NCI-H2227 treated with DMSO at 0.1 percent for 48 hours (cell line): ENCODE measurements at places on chromosomes 13 and 19.

DNA sequence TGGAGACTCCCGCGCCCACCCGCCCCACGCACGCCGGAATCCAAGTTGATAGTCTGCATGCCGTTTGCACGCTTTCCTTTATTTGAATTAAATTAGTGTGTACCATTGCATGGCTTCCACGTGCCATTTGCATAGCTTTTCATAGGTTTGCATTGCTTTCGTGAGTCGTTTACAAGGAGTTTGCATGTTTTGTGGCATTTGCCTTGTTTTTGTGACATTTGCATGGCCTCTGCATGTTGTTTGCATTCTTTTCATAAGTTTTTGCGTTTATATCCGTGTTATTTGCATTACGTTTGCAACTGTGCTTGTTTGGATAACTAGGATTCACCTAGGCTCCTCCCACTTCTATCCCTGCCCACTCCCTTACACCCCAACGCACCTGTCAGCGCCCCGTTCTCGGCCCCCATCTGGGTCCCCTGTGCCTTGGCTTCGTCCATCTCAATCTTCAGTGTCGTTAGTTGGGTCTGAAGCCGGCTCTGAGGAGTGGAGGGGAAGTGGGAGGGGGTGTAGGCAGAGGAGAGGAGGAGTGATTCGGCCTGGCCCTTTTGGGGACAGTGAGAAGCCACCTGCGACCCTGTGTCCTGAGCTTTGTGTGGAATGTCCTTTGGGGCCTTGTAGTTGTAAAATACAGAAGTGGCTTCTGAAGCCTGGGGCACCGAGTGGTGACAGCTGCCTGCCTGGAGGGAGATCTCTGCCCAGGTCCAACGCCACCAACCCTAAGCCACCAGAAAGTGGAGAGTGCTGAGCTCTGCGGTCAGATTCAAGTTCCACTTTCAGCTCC lies 2.4 kb downstream of the CCDC194 start:
- no peak for DNase-seq

DNA sequence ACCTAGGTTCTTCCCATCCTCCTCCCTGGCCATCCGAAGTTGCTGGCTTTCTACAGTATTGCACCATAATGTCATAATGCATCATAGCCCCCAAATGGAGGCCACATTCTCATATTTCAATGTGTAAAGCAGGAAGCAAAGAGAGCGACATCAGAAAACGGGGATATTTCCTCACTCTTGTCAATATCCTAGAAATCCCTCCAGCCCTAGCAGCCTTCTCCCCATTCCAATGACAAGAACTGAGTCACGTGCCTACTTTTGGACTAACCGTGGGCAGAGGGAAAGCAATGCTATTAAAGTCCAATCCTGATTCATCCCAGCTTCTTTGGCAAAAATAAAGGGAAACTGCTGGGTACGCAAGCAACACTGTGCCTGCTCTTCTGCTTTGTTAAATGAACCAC lies 4.3 kb upstream of the RAP2A start:
- no peak for DNase-seq

GRCh38 chr19:51461723-51462161 lies 3.5 kb upstream of the SIGLEC8 start:
- DNase-seq, result no peak

DNA sequence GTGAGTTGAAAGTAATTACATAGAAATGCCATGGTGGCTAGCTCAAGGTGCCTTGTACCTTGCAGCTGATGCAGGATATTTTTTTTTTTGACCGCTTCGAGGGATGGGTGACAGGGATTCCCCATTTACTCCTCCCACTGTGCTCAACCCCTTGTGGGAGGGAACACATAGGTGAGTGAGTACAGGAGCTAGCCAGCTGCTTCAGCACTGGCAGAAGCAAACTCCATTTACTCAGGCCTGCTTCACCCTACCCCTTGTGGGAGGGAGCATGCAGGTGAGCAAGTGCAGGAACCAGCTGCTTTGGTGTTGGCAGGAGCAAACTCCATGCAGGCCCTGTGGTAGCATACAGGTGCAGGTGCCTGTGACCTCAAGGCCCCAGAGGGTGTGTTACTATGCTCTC lies 330.1 kb downstream of the TDRD3 start:
- DNase-seq, result no peak

DNA sequence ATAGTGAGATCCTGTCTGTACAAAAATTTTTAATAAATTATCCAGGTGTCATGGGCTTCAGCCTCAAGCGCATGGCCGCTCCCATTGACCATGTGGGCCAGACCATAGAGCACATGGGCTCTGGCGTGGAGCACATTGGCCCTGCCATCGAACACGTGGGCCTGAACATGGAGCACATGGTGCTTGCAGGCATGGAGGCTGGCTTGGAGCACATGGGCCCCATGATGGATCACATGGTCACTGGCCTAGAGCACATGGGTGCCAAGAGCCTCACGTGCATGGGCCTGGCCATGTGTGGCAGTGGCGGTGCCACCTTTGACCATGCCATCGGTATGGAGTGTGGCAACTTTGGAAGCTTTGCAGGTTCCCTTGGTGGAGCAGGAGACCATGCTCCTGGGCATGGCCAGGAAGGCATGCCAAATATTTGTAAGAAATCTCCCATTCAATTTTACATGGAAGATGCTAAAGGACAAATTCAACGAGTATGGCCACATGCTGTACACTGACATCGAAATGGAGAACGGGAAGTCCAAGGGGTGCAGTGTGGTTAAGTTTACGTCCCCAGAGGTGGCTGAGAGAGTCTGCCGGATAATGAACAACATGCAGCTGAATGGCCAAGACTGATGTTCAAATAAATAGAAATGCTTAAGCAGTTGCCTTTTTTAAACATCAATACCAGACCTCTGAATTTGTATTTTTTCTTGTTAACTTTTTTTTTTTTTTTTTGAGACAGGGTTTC lies 21.3 kb upstream of the SLC1A5 start:
- no peak for DNase-seq

DNA sequence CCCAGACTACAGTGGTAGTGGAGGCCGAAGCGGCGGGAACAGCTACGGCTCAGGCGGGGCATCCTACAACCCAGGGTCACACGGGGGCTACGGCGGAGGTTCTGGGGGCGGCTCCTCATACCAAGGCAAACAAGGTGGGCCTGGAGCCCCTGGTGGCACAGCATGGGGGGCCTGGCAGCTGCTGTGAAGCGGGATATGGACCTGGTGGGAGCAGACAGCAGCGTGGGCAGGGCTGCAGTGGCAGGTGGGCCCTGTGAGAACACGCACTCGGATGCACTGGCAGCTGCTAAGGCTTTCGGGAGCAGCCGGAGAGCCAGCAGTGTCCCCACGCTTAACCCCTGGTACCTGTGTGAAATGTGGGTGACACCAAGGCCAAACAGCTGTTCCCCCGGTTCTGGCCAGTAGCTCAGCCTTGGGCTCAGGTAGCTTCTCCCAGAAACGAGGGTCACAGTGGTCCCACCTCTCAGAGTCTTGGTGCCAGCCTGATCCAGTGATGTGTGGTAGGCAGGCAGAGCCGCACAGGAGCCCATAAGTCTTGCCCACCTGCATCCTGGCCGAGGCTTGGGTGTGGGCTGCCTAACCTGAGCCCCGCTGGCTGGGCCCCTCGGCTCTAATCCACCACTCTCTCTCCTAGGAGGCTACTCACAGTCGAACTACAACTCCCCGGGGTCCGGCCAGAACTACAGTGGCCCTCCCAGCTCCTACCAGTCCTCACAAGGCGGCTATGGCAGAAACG lies 12.5 kb upstream of the QTRT1 start:
- DNase-seq, result no peak

DNA sequence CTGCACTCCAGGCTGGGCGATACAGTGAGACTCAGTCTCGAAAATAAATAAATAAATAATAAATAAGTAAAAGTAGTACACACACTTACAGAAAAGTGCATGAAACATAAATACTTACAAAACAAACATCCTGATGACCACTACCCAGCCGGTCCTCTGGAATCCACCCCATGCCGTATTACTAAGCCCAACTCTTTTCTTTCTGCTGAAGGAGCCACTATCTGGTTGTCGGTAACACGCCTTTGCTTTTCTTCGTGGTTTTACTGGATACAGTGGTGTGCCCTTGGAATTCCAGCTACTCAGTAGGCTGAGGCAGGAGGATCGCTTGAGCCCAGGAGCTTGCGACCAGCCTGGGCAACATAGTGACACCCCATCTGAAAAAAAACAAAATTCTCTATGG lies 39.4 kb downstream of the CELF5 start:
- DNase-seq, result no peak

GRCh38 chr19:2337329-2337707 lies 8.8 kb downstream of the SPPL2B start:
- no peak for DNase-seq

DNA sequence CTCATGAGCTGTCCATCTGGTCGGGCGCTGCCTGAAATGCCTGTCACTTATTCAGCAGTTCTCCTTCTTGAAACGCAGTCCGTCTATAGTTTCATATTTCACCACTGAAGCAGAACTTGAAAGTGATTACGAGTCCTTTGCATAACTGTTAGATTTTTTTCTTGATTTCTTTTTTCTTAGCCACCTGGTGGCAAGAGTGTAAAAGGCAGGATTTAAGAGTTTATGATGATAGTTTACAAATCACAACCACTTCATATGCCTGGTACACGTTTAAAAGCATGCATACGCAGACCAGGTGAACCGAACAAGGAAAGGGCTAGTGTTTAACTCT lies 45.8 kb downstream of the GGACT start:
- no peak for DNase-seq

DNA sequence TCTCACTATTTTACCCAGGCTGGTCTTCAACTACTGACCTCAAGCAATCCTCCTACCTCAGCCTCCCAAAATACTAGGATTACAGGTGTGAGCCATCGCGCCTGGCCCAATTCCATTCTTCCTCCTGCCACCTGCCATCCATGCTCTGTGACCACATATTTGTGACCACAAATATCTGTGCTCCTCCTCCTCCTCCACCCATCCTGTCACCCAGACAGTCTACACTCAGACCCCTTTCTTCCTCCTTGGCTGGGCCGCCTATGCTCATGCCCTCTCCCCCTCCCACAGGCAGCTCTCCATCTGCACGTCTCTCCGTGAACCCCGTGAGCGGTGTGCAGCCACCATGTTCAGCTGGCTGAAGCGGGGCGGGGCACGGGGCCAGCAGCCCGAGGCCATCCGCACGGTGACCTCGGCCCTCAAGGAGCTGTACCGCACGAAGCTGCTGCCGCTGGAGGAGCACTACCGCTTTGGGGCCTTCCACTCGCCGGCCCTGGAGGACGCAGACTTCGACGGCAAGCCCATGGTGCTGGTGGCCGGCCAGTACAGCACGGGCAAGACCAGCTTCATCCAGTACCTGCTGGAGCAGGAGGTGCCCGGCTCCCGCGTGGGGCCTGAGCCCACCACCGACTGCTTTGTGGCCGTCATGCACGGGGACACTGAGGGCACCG lies 3.2 kb downstream of the EHD2 start:
- no peak for DNase-seq

DNA sequence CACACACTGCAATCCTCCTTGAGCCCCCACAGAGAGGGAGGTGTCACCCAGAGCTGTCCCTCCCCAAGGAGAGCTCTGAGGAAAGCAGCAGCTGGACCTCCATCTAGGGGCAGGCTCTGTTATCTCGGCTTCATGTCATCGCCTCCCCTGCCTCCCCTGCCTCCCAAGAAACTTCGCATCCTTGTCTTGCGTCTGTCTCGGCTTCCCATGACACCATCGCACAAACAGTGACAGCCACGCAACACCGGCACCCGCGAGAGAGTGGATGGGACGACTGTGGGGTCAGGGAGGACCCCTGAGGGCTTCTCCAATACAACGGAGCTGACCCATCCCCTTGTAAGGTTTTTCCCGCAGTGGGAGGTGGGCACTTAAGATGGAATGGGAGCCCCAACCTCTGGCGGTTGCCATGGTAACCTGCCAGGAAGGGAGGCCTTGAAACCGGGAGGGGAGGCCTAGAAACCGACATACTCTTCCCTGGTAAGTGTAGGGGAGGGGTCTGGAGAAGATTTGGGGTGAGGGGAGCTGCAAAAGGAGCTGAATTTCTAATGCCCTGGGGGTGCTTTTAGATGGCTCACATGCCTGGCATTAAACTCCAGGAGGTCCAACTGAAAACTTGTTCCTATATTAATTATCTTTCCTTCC lies 16.3 kb downstream of the TLE2 start:
- no peak for DNase-seq

- no peak for DNase-seq
Observed at GRCh38 chr19:18338541-18338940, 1.9 kb upstream of the PGPEP1 start.
